ENCODE measurements at places on chromosomes 16 and 17.
A peak's percentile ranks its signal among the peaks of the same experiment; 100 is the strongest.

GRCh38 chr16:52296076-52296475 lies 250.9 kb downstream of the TOX3 start:
- DNase-seq, result no peak

GRCh38 chr16:5709889-5710288 lies 612.3 kb upstream of the EEF2KMT start:
- peak; percentile 38 for DNase-seq

DNA sequence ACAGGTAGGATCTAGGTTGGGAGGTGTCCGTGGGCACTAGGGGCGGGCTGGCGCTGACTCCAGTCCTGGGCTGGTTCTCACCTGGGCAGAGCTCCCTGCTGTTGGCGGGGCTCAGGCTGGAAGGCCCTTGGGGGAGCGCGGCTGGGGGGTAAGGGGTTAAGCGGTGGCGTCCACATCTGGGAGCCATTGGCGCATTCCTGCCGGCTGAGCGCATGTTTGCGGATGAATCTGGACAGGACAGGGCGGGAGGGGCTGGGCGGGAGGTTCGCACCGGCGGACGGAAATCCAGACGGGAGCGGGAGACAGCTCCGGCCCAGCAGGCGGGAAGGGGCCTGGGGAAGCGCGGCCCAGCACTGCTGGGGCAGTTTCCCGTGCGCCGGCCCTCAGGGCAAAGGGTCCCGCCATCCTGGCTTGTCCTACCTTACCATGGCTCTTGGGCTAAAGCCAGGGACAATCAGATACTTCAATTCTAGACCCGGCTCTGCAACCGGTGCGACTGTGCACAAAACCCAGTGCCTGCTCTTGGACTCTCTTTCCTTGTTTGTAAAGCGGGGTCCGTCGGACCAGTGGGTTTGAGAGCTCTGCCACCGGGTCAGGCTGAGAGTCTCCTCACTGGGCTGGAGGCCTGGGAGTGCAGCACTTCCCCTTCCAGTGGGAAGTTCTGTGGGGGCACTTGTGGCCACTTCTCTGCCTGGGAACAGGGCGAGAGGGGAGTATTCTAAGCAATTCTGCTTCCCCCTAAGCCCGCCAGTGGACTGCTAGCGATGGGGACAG lies 7.8 kb downstream of the RARA start:
- DNase-seq, result peak; percentile 68

DNA sequence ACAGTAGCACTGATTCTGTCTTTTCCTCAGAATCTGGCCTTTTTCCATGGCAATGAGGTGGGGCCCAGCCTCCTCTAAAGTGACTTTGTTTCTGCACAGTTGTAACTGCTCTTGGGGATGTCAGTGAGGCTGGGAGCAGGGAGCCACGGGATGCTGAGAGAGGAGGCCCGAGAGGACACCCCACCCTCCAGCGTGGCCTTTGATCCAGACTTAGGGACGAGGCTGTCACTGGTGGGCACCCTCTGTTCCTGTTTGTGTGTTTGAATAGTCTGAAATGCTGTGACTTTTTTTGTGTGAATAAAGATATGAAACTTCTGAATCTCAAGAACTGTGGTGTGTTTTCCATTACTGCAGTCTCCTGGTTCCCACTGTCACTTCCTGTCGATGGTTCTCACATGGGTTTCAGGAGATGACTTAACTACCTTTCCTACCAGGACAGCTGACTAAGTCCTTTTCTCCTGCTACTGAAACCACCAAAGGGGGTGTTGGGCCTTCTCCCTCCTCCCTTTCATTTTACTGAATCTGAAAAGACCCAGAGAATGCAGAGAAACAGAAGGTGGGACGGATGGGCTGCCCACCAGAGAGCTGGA lies 18.6 kb downstream of the KCTD2 start:
- peak; percentile 6 for DNase-seq

GRCh38 chr17:7113273-7114071 lies 1.1 kb downstream of the ASGR2 start:
- DNase-seq, result no peak

GRCh38 chr17:50018909-50019308 lies 23.9 kb upstream of the DLX3 start:
- DNase-seq, result no peak

GRCh38 chr17:12318571-12319266 lies 298.0 kb downstream of the MAP2K4 start:
- no peak for DNase-seq

DNA sequence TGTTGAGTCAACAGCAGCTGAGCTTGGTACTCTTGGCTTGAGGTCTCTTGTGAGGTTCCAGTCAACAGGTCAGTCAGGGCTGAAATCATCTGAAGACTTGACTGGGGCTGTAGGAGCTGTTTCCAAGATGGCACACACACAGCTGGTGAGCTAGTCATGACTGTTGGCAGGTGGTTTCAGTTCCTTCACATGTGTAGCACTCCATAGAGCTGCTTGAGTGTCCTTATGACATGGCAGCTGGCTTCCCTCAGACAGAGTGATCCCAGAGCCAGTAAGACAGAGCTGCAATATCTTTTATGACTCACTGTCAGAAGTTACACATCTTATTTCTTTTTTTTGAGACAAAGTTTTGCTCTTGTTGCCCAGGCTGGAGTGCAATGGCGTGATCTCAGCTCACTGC lies 19.5 kb upstream of the GAS7 start:
- no peak for DNase-seq

- DNase-seq, result peak; percentile 73
Measured at GRCh38 chr16:50448522-50448921, 79.7 kb upstream of the BRD7 start.

- no peak for DNase-seq
Measured at GRCh38 chr16:28543072-28543471, 4.3 kb upstream of the NUPR1 start.

- no peak for DNase-seq
Measured at GRCh38 chr16:2507665-2508064, 6.1 kb upstream of the ATP6V0C start.

GRCh38 chr17:49349541-49349940 lies 12.5 kb downstream of the ZNF652 start:
- DNase-seq, result no peak

GRCh38 chr16:50335196-50335958 lies 33.4 kb downstream of the BRD7 start:
- no peak for DNase-seq

DNA sequence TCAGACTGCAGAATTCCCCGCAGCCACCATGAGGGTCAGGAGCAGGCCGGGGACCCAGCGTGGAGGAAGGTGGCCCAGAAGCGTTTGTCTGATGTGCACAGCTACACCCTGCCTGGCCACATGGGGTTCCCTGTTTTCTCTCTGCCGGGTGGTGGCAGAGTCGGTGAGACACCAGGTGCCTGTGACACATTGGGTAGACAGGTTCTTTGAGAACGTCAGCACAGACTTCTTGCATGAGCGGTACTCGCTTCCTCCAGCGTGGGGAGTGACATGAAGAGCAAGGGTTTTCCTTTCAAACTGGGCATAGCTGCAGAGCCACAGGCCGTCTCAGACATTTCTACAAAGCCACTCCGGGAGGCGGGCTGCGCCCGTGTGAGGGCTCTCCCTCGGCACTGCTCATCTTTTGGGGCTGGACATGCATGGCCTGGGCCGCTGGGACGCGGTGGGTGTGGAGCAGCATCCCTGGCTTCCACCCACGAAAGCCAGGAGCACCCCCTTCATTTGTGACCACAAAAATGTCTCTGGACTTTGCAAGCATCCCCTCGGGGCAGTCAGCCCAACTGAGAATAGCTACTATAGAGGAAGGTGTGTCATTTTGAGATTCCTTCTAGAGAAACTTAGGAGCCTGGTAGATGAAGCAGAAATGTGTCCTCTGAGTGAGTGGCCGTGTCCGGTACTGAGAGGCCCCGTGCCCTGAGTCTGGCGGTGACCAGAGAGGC lies 26.0 kb downstream of the NME3 start:
- peak; percentile 12 for DNase-seq

- DNase-seq, result no peak
Measured at GRCh38 chr17:64769712-64770111, 107.6 kb upstream of the SMURF2 start.

DNA sequence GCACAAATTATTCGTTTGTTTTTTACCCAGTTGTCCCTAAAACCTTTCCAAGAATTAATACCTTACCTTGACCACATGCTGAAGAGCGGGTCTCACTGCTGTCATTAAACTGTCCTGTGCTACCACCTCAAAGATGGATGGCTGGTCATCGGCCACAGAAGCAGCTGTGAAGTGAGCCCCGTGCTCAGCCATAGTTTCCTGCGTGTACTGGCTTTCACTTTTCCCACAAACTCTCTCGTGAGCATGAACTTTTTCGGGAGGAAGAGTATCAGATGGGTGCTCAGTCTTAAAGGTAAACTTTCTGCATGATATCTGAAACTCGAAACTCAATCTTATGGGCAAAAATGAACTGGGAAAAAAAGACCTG lies 558 bp downstream of the PEX12 start:
- no peak for DNase-seq

GRCh38 chr17:56426901-56427300 lies 166.6 kb upstream of the NOG start:
- no peak for DNase-seq

DNA sequence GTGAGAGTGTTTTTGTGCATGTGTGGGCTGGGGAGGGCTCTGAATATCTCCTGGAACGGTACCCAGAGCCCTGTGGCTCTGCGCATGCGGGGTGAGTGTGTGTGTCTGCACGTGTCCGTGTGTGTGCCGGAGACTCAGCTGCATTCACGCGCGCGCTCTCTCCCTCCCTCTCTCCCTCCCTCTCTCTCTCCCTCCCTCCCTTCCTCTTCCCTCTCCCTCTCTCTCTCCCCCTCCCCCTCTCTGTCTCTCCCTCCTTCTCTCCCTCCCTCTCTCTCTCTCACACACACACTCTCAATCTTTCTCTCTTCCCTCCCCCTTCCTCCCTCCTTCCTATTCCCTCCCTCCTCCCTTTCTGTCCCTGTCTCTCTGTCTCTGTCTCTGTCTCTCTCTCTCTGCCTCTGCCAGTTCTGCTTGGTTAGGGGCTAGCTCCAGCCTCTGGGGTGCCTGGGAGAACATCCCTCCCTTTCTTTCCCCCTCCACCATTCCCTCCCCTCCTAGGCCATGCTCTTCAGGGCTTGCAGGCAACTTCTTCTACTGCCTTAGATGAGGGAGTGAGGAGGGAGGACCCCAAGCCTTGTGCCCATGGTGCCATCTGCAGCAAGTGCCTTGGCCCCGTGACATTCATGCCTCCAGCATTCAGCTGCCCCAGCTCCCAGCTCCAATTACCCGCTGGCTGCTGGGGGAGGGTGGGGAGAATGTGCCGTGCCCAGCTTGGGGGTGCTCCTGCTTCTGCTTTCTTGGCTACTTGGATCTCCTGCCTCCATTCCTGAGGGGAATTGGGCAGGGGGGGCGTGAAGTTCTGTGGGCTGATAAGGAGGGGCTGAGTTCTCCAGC lies 6.4 kb downstream of the THRA start:
- no peak for DNase-seq

- DNase-seq, result no peak
Measured at GRCh38 chr17:33297643-33298042, 4.5 kb upstream of the ASIC2 start.

GRCh38 chr17:66443166-66443565 lies 140.8 kb downstream of the PRKCA start:
- DNase-seq, result no peak

GRCh38 chr16:11016524-11016988 lies 72.2 kb downstream of the CLEC16A start:
- no peak for DNase-seq

- no peak for DNase-seq
Measured at GRCh38 chr16:88289968-88290401, 92.8 kb upstream of the ZNF469 start.

- DNase-seq, result no peak
Measured at GRCh38 chr17:76106703-76107102, 3.1 kb upstream of the EXOC7 start.
